Kidney tubule cell (primary cell): ENCODE measurements at places on chromosomes 5 and 9.

- no peak for DNase-seq
Measured at GRCh38 chr5:141319699-141320098, 885 bp downstream of the TAF7 start.

DNA sequence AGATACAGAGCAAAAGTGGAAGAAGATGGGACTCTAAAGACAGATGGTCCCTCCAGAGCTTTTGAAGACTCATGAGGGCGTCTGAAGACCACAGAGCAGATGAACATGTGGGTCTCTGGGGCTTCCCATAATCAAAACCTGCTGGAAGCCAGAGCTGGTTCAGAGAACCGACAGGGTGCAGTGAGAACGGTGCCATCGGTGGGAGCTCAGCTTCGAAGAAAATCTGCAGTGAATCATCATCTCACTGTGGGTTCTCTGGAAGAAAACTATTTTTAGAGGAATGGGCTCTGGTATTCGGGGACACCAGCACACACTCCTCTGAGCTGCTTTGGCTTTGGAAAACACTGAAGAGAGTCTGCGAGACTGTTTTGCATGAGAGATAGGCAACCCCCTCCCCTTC, 222.4 kb upstream of the PANK3 start:
- DNase-seq: no peak

DNA sequence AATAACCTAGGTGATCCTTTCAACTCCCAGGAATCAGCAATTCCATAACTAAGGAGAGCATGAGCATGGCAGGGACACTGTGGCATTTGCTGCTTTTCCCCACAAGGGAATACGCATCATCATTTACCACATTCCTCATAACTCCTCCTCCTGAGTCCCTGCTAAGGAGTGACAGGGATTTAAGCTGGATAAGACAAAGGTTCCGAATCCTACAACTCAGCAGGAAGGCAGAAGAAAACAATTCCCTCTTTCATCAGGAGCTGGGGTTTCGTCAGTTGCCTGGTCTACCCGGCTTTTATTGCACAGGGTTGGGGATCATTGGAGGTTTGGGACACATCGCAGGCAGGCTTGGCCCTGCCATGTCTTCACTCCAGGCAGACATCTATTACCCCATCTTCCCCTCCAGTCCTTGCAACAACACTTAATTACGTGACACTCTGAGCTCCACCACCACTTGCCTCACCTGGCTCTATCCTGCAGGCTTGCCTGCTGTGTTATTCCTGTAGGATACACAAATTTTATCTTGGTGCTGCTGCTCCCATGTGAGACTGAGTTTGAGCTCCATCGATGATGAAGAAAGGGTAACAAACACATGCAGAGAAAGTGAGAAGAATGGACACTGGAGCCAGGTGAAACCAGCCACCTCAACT, 563.0 kb upstream of the KLF4 start:
- peak; percentile 26 for DNase-seq

GRCh38 chr5:96141749-96142148, 180.1 kb upstream of the ELL2 start:
- DNase-seq: no peak

DNA sequence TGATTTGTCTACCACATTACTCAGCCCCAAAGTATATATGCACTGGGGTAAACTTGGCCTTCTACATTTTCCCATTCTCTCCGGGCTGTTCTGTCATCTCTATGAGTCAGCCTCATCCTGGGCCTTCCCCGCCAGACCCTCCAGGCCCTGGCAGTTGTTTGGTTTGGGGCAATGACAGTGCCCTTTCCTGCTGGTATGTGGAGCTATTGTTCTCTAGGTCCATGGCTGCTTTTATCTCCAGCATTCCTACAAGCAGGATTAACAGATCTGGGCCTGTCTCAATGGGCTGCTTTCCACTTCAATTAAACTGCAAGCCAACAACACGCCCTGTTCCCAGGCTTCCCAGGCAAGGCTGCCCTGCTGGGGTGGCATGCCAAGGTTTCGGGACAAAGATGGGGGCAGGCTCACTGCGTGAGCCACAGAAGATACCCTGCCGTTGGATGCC, 136.4 kb downstream of the SLIT3 start:
- peak; percentile 47 for DNase-seq

DNA sequence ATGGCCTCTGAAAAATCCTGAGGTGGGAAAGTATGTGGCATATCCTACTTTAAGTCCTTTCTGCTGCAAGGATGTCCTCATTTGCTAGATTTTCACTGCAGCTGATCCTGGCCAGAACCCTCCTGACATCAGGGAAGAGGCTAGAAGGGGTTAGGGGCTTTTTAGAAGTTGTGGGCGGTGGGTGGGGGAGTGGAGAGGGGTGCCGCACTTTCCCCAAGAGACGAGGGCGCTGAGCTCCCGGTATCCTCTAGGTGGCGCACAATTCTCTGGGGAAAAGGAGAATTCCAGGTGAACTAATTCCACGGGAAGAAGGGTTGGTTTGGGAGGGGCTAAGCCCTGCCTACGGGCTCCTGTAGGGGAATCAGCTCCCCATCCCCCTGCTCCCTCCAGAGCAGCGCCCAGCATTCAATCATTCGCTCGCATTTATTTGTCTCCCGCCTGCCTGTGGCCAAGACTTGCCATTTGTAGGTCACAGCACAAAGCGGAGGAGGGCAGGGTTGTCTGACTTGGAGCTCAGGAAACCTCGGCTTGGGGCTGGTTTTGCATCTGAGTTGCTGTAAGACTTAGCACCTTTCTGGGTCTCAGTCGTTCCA, 42.9 kb upstream of the HAND1 start:
- peak; percentile 31 for DNase-seq

DNA sequence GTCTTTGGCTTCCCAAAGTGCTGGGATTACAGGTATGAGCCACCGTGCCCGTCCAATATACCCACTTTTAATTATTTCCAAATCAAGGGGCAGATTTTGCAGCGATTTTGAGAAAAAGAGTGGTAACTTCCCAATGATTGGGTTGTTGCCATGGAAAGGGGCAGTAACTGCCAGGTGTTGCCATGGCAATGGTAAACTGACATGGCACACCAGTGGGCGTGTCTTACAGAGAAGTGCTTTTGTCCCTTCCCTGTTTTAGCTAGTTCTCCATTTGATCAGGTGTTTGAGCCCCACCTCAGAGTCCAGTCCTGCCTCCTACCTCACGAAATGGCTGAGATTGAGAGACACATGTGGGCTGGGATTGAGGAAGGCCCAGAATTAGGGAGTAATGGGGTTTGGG, 86.3 kb upstream of the IER5L start:
- no peak for DNase-seq

GRCh38 chr5:135141303-135142268, 107.6 kb upstream of the PITX1 start:
- DNase-seq: peak; percentile 29

DNA sequence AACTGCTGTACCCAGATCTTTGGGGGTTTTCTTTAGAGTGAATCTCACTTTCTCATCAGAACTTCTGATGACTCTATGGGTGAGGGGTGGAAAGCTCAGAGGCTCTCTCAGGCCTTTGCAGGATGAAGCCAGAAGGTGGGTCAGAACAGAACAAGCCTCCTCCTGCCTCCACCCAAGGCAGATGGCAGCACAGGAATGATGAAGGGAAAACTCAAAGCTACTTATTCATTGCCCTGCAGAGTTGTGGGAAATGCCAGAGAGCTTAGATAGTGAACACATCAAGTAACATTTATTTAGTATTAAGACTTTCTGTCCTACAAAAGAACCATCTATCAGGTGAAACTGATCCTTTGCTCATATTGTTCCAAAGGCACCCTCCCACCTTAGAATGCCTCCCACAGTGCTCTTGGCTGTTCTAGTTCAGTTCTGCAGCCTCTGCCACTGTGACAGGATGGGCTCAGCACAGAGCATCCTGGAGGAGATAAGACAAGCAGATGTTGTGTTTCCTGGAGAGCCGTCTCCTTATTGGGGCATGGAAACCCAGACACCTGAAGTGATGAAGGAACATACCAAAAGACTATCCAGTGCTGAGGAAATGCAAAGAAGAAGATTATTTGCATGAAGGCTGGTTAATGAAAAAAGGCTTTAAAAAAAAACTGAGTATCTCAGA, 146.6 kb downstream of the ADAMTS12 start:
- no peak for DNase-seq

DNA sequence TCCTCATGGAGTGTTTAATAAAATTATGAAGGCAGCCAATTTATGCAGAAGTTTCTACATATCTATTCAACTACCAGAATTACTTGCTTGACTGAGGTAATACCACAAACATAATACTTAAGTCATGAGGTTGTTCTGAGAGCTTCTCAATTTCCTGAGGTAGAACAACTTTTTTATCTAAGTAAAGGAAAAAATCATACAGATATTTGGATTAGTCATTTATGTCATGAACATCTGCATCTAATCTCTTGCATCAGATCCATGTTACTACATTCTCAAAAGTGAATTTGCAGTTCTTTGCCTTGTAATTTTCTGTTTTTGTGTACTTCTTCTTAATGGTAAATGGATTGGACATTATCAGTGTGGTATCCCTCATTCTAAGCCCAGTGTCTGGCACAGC, 60.4 kb upstream of the RGMB start:
- DNase-seq: no peak

GRCh38 chr5:173454736-173455598, 126.8 kb upstream of the STC2 start:
- peak; percentile 100 for DNase-seq

GRCh38 chr5:145221416-145221815, 613.7 kb downstream of the PRELID2 start:
- no peak for DNase-seq

- DNase-seq: no peak
Measured at GRCh38 chr9:88221105-88221504, 82.8 kb upstream of the SPATA31C2 start.

DNA sequence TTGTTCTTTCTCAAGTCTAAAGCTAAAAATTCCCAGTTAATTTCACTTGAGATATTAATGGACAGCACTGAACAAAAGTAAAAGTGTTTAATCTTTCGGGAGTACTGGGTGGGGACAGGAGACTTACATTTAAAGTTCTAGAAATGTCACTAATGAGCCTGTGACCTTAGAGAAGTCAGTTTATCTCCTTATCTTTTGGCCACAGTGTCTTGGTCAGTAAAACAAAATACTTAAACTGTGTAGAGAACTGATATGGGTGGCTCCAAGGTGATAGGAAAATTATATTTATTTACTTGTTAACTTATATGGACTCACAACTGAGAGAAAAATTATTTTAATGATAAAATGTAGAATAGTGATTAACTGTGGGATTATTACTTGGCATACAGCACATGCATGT, 8.9 kb downstream of the IPO11 start:
- DNase-seq: no peak

DNA sequence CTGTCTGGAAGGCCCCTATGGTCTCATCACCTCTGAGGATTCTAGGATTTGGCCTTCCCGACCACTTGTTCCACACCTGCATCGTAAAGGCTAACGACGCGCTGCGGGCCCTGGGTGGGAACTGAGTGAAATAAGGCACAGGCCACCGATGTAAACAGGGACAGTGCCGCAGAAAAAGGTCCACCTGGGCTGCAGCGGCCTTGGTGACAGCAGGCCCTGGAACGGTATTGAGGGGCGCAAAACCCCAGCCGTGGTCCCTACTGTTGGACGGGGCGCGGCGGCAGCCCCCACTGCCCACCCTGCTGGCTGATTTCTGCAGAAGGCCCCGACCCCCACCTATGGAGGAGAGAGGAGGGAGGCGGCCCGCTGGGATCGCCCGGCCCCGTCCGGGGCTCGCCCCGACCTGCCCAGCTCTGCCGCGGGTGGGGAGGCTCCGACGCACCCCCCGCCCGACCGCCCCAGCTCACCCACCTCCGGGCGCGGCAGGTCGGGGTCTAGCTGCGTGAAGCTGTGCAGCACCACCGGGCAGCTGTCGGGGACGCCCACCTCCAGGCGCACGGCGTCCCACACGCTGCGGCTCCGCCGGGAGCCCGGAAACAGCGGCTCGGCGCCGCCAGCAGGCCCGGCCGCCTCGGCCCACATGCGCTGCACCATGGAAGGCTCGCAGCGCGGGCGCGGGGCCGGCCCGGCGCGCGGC, 391 bp downstream of the RALGDS start:
- DNase-seq: no peak

- DNase-seq: no peak
Measured at GRCh38 chr9:81631218-81631745, 58.1 kb downstream of the TLE1 start.

DNA sequence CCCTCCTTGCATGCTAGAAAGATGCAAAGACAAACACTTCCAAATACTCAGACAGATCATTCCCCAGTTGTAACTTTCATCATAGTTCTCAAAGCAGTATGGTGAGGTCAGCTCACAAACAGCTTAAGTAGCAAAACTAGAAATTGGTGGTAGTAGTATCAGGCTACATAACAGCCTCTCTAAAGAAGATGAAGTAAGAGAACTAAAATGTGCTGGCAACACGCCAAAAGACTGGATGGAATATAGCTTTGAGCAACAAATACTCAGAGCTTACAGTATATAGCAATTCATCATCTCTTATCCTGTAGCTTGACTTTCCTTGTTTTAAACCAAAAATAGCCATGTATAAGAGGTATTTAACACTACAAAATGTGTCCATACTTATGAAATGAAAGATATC, 7.5 kb downstream of the PFDN1 start:
- peak; percentile 97 for DNase-seq

GRCh38 chr9:108759835-108760234, 96.0 kb downstream of the ACTL7B start:
- DNase-seq: no peak

- DNase-seq: no peak
Measured at GRCh38 chr9:33455945-33456344, 8.6 kb upstream of the AQP3 start.

GRCh38 chr9:18799428-18799827, 233.6 kb downstream of the SAXO1 start:
- no peak for DNase-seq

DNA sequence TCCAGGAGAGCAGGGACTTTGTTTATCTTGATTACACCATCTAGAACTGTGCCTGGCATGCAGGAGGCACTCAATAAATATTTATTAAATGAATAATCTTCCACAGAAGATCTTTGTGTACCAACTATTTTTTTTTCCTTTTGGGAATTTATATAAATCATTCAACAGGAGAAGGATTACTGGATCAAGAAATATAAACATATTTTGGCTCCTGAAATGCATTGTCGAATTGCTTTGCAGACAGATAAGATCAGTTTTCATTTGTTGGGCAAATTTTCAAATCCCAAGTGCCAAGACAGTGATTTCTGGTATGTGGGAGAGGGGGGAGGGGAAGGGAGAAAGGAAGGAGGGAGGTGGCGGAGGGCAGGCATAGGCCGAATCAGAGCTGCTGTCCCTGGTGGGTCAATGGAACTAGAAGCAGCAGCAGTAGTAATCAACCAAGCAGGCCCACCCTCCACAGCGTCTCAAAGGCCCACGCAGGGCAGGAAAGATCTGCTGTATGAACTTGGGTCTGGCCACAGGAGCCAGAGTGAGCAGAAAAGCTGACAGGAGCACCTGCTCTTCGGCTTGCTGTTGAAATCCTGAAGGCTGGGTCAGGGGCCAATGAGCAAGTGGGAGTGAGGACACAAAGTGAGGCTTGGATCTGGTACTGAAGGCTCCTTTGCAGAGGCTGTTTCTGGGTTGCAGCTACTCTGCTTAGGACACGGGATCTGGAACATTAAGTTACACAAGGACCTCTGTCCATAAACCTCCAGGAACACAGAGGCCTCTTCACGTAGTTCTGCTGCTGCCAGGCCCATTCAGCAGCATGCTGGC, 15.8 kb upstream of the TRAF1 start:
- DNase-seq: no peak
